ENCODE measurements at places on chromosomes 5 and 9.

DNA sequence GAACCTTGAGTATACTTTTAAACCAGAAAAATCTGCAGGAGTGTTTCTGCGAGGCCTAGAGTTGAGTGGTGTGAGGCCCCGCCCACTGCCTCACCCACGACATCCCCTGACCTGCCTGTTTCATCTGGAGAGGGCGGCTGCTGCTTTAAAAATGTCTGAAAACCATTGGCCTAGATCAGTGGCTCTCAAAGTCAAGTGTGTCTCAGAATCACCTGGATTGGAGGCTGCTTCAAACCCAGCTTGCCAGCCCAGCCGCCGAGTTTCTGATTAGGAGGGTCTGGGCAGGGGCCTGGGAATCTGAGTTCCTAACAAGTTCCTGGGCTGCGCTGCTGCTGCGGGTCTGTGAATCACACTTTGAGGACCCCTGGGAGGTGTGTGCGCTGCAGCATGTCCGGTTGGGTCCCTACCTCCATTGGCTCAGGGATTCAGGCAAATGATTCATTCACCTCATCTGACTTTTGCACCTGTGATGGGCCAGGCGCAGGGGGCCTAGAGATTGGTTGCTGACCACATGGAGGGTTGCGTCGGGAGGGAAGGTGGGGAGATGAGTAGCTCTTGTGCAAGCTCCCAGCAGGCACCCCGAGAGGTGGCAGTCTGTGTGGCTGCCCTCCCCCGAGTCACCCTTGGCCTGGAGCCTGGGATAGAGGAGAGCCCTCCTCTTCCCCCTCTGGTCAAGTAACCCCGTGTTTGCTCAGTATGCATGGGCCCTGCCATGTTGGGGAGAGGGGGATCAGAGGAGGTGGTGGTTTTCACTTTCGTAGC is 27.6 kb upstream of the HMCN2 start:
- DNase-seq, result no peak

DNA sequence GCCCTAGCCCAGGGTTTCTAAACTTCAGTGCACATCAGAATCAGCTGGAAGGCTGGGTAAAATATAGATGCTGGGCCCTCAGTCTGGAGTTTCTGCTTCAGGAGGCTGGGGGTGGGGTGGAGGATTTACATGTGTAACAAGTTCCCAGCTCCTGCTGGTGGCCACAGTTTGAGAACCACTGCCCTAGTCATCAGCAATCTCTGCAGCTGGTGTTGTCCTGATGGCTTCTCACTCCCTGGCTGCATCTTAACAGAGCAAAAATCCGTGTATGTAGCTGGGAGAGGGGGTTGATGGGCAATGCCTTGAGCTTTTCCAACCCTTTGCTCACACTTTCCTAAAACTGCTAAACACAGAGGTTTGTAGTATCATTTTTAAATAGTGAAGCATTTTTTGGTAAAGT is 186.0 kb upstream of the KLF9 start:
- DNase-seq, result peak; percentile 72

GRCh38 chr9:8374471-8374870 is 574.9 kb upstream of the DMAC1 start:
- DNase-seq, result no peak

DNA sequence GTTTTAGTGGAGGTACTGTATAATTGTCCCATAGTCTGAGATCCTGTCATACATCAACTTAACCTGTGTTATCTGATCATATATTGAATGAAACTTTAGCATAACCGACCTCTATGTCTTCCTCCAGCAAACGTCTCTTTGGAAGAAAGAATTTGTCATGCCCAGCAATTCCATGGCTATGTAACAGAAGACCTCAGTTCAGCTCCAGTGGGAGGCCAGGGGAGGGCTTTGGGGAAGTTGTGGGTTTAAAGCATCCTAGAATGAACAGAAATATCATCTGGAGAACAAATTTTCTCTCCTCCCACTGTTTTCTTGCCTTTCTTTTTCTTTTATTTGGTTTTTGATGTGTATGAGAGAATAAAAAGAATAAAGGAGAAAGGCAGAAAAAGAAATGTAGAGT is 164.5 kb downstream of the GAS1 start:
- DNase-seq, result no peak

GRCh38 chr9:69719983-69720382 is 39.8 kb downstream of the PTAR1 start:
- DNase-seq, result no peak

Measured in adipocyte (in vitro differentiated cells).